ENCODE measurements at places on chromosomes 4 and X.

DNA sequence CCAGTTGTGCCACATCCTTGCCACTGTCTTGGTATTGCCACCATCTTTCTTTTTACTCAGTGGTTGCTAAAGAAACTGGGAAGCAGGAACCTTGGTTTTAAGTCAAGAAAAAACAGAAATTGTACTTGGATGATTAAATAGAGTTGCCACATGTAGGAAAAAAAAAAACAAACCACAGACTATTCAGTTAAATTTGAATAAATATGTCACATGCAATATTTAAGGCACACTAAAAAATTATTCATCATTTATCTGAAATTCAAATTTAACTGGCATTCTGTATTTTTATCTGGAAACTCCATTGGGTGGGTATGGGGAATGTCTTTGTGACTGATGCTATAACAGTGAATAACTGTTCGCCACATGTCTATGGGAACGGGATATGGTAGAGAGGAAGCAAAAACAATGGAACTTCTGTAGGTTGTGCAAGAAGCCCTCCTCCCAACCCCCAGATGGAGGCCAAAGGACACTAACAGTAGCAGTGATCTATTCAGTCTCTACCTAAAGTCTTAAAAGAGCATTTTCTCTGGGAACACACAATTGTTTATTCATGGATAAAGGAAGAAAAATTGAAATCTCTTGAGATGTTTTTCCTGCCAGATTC, 57.0 kb upstream of the PLAC8 start:
- DNase-seq, result no peak

GRCh38 chr4:144750348-144750747, 104.4 kb downstream of the HHIP start:
- no peak for DNase-seq

GRCh38 chr4:47721892-47722575, 115.8 kb downstream of the CORIN start:
- DNase-seq, result no peak

DNA sequence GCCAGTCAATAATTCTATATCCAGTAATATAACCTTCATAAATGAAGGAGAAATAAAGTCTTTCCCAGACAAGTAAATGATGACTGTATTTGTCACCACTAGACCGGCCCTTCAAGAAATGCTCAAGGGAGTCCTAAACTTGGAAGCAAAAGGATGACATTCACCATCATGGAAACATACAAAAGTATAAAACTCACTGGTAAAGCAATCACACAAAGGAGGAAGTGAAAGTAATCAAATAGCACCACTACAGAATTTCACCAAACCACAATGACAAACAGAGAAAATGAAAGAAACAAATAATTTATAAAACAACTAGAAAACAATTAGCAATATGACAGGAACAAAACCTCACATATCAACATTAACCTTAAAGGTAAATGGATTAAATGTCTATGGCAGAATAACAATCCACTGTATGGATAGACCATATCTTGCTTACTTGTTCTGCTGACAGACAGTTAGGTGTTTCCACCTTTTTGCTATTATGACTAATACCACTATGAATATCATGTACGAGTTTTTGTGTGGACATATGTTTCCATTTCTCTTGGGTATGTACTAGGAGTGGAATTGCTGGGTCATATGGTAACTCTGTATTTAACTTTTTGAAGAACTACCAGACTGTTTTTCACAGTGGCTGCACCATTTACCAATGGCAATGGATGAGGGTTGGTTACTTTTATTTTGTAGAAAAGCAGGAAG, 44.9 kb downstream of the NAT8L start:
- no peak for DNase-seq

GRCh38 chrX:104762641-104763040, 196.6 kb downstream of the IL1RAPL2 start:
- no peak for DNase-seq

GRCh38 chr4:20735931-20736330, 35.7 kb downstream of the PACRGL start:
- no peak for DNase-seq

DNA sequence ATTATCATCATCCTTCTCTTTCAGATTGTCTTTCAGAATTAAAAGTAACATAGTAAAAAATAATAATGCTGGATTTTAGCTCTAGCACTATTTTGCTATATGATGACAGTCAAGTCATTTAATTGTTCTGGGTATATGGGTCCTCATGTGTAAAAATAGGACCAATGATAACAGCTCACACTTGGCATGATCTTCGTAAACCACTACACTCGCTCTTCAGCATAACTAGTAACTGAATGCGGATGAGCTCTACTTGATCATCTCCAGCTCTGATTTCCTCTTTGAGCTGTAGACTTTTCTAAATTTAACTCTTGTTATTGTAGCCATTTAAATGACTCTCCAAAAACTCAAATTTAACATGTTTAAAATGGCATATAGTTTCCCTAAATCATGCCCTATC, 831.8 kb upstream of the HS3ST1 start:
- no peak for DNase-seq

GRCh38 chr4:36054694-36055422, 189.5 kb downstream of the ARAP2 start:
- no peak for DNase-seq

DNA sequence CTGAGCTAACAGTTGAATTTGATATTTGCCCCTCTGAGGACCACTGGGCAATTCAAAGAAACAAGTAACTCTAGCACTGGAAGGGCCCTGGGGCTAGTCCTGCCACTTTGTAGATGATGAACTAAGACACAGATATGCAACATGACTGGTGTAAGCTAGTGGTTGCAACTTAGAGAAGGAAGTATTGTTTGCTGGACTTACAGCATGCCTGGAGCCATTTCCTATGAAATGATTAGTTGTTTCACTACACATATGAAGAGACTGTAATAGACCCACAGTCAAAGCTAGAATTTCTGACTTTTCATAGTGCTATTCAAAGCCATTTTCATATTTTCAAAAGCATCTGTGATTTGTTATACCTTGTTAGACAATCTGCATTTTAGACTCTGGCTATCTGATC, 96.2 kb downstream of the TSPAN7 start:
- DNase-seq, result no peak

DNA sequence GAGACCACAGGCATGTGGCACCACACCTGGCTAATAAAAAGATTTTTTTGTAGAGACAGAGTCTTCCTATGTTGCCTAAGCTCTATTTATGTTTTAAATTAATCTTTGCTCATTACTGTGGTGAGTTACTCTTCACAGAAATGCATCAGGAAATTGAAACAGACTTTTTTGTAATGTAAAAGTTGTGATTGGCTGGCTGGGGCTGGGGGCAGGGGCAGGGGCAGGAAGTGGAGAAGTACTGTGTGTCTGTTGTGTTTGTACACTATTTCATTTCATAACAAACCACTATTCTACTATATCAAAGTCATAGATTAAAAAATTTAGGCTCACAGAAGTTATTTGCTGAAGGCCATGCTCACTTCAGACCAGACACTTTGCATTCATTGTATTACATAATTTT, 19.1 kb upstream of the ABRAXAS1 start:
- DNase-seq, result no peak
